ENCODE measurements at places on chromosomes 1 and 21.

DNA sequence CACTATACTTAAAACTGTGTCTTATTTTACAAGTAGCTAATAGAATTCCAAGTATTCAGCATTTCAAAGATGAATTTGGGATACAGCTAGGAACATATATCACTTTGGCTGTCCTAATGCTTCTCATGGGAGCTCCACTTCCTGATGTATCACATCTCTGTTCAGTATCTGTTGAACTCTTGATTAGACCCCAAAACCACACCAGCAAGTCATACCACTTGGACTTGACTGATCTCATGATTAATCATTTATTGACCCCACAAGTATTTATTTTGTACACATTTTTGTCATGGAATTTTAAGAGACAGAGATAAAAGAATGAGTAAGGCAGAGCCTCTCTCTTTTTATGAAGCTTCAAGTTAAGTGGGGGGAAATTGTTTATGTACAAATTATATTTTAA is 30.0 kb downstream of the TMPRSS15 start:
- no peak for DNase-seq

GRCh38 chr1:43936431-43937151 is 3.0 kb downstream of the ARTN start:
- peak; percentile 28 for DNase-seq

- peak; percentile 89 for DNase-seq
Measured at GRCh38 chr1:36088577-36089392, at the start of gene ADPRS. ADPRS (plus strand) TSS chr1:36088892; CDS start chr1:36088905, 13 bp downstream.

GRCh38 chr1:234570329-234571120 is 39.5 kb downstream of the IRF2BP2 start:
- DNase-seq, result no peak

GRCh38 chr1:84691122-84691783 is 992 bp upstream of the SSX2IP start:
- DNase-seq, result no peak

GRCh38 chr1:243246916-243247315 is 8.2 kb downstream of the CEP170 start:
- DNase-seq, result no peak

- peak; percentile 2 for DNase-seq
Measured at GRCh38 chr1:37255136-37255795, 219.1 kb upstream of the ZC3H12A start.

GRCh38 chr1:248886237-248886895 is 19.7 kb upstream of the PGBD2 start:
- DNase-seq, result no peak

DNA sequence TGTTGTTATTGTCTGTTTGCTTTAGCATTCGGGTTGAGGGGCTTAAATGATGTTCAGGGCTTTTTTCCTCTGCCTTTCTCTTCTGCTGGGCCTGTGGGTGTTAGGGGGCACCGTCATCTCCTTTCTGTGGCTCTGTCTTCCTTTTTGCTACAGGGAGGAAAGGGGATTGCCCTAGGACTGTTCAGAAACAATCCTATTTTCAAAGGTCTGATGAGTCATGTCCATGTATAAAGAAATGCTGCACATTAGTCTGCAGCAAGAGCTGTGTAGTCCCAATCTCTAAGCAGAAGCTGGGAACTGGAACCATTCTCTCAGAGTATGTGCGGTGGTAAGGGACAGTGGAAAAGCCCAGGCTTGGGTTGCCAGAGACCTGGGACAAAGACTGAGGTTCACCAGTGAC is 462.3 kb downstream of the OMA1 start:
- DNase-seq, result no peak

- no peak for DNase-seq
Measured at GRCh38 chr21:32207406-32207716, 71.5 kb downstream of the MIS18A start.

DNA sequence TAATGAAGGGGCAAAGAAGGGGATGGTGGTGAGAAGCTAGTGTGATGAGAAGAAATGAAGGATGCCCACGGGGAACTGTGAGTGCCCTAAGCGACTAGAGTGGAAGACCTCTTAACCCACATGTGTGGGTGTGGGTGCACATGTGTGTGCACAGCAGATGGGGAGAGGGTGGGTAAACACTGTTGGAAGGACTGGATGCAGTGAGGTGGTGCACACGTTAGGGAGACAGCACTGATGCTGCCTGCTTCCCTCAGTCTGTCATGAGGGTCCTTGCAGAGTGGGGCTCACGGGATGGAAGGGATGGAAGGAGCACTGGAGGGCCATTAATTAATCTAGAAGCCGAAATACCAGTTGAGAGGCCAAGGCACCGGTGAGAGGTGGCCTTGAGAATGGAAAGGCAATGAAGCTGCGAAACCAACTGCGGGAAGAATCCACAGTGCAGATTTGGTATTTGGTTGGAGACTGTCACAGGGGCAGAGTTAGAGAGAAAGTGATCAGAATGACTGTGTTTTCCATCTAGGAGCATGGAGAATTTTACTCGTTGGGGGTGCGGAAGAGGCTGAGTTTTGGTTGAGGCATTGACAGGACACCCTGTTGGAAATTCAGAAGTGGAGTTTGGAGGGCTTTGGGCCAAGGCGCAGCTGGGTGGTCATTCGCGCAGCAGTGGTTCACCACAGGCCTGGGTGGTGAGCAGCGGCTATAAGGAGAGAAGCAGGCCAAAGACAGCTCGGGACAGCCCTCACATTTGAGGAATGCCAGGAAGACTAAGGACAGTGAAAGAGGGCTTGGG is 15.8 kb downstream of the RCSD1 start:
- no peak for DNase-seq

- DNase-seq, result no peak
Measured at GRCh38 chr21:16419188-16419921, 689.6 kb downstream of the USP25 start.

DNA sequence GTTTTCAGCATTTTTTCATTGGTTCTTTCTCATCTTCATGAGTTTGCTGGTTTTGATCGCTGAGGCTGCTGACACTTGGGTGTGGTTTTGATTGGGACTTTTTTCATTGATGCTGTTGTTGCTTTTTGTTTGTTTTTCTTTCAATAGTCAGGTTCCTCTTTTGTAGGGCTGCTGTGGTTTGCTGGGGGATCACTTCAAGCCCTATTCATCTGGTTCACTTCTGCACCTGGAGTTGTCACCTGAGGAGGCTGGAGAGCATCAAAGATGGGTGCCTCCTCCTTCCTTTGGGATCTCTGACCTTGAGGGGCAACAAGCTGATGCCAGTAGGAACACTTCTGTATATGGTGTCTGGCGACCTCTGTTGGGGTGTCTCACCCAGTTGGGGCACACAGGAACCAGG is 1279.9 kb upstream of the TMPRSS15 start:
- DNase-seq, result no peak

GRCh38 chr1:203628201-203629015 is 1.8 kb downstream of the ATP2B4 start:
- peak; percentile 64 for DNase-seq

DNA sequence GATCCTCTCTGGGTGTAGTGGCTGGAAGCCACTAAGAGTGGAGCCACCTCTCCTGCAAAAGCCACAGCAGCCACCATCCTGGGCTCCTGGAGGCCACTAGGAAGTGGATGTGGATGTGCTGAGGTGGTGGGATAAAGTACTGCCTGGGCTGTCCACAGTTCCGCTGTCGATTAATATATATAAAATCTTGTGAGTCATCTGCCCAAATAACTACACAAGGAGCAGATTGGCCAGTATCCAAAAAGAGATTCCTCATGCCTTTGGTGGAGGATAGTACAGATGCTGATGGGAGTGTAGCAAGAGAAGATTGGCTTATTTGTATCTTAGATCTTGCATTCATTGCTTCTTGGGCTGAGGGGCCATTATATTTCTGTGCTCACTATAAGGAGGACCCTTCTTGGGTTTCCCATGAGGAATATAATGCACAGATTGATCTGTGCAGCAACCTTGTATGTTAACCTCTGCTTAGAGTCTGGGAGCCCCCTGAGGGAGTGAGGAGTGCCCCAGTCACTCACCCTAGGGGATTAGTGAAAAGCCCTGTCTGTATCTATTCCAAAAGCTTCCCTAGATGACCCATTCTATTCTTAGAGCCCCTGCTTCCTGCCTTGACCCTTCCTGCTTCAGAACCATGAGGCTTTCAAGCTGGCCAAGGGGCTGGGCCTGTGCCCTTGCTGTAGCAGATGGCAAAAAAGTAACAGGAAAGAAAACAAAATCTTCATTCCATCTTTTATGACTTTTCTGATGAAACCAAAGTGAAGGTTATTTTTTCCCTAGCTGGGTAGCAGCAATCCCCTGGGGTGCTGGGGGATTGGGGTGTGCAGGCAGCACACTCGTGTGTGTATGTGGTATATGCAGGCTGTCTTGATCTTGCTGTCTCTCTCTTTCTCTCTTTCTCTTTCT is 31.7 kb downstream of the RCSD1 start:
- DNase-seq, result no peak

- no peak for DNase-seq
Measured at GRCh38 chr21:15171546-15171945, 106.7 kb upstream of the NRIP1 start.

DNA sequence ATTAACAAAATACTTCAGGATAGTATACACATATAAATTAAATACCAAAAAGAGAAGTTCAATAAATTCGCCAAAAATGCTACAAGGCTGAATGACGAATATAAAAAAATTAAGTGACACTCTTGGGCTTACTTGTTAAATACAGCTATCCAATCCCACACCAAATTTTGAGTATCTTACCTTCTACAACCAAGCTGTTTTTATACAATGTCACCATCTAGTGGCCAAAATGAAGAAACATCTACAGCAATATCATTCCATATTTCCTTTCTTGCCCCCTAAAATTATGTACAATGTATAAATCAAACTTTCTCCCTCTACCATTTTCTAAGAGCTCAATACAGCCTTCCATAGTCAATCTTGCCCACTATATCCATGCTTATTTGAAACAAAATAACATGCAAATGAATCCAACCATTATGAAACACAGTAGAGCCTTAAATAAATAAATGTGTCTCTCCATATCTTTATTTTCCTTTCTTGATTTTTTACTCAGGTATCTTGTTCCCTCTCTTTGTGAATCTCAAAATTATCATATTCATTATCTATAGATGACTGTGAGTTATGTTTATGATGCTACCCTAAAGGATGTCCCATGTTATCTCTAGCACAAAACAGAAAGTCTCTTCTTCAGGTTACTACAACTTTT is 86.3 kb downstream of the ACBD6 start:
- peak; percentile 73 for DNase-seq

DNA sequence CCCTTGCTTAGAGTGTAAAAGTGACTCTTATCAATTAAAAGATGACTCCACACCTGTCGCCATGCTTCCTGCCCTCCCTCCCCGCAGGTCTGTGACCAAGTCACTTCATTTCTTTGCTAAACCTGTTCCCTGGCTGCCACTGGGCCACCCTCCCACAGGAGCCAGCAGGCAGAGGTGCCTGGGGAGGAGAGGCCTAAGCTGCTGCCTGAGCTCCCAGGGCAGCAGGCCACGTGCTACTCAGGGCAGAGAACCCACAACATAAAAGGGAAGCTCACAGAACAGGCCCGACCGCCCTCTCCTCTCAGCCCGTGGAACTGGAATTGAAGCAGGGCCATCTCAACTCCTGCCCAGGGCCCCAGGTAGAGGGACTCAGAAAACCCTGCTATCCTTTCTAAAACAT is 4.9 kb downstream of the C1orf198 start:
- DNase-seq, result peak; percentile 67

- DNase-seq, result no peak
Measured at GRCh38 chr1:15918962-15919715, 56.8 kb downstream of the ZBTB17 start.

DNA sequence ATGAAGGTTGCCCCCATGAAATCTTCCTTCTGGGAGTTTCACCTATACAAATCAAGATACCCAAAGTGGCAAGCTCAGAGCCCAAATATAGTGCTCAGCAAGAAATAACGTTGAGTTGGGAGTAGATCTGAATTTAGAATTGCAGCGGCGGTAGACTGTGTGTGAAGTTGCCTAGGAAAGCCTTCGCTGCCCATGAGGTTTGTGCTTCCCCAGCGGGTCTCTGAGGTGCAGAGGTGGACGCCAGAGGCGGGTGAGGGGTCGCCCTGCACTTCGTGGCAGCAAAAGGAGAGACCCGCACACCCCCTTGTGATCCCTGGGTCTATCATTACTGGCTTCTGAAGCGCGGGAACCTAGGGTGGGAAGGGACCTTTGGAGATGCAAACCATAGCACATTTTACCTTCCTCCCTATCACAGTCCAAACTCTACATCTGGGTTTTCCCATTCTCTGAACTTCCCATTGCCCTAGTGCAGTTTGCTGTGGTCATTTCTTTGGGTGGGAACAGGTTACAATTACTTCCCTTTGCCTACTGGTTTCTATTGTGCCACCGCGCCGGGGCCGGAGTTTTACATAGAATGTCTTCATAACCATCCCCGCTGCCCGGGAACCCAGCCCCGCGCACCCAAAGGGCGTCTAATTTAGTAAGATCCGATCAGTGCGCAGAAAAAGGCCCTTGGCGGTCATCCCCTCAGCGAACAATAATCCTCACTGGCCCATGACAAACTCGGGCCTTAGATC is 5.2 kb downstream of the TBX15 start:
- no peak for DNase-seq

Measured in Kasumi-1 (cell line).